ENCODE measurements at places on chromosomes 6 and 20. TPM values are rescaled to one million over a fixed set of nuclear protein-coding genes. Genes with fewer than 3 reads are reported as not detected.

Gene ZNF311
- 0.34 TPM for polyA plus RNA-seq

GRCh38 chr20:59148701-59149493, 14.7 kb upstream of the ZNF831 start:
- DNase-seq = no peak

DNA sequence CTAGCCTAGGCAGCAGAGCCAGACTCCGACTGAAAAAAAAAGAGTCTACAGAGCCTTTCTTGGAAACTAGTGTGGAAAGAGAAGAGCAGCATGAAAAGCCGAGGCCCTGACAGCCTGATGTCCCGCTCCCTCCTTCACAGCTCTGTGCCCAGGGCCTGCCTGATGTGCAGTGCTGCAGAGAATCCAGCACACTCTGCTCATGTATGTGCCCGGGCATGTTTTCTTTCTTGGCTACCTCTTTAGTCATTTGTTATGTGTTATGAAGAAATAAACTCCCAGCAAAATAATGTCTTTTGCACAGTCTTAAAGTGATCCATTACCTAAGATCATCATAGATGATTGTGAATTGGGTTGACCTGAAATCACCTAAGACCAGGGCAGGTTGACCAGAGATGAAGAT, 78.1 kb upstream of the EZR start:
- DNase-seq = no peak

Gene GJA10
- not detected for polyA plus RNA-seq

- no peak for DNase-seq
Measured at GRCh38 chr6:87561017-87561416, 28.8 kb downstream of the RARS2 start.
